Activated effector memory CD4-positive, alpha-beta T cell treated with anti-CD3 and anti-CD28 coated beads, Interleukin-2, amount 50 U/mL, for 16 hours (primary cell): ENCODE measurements at places on chromosomes 2 and 18.

DNA sequence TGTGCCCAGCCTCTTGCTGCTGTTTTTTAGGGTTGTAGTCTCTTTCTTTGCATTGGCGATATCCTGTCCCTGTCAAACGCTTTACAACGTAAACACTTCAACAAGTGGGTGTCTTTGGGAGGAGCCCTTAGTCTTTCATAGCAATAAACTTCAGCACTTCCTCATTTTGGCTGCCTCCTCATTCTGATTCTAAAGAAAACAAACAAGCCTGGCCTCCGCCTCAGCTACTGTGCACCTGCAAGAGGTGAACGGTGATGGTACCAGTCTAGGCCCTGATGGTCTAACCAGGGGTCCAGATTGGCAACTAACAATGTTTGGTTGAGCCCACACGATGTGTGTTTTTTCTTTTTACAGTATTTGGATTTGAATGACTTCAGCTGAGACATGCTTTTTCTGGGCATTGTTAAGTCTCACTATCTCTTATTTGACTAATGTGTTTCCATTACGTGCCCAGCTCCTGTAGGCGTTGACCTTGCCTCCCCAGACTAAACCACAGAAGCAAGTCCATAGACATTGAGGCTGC lies 53.2 kb upstream of the CUL3 start:
- DNase-seq: no peak

DNA sequence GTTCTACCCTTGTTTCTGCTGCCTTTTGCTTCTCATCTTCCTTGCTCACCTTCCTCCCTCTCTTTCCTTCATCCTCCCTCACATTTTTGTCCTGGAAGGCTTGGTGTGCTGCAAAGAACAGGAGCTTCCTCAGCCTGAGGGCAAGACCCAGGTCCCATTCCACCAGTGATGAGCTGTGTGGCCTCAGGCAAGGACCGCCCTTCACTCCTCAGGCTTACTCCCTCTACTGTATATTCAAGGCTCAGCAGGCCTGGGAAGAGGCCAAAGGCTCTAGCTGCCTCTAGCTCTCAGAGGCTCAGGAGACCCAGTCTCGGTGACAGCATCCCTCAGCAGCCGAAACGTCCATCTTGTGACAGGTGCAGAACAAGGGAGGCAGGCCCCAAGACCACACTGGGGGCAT lies 97.5 kb downstream of the MRO start:
- no peak for DNase-seq

- DNase-seq: no peak
Observed at GRCh38 chr2:14516844-14517243, 115.7 kb upstream of the LRATD1 start.

DNA sequence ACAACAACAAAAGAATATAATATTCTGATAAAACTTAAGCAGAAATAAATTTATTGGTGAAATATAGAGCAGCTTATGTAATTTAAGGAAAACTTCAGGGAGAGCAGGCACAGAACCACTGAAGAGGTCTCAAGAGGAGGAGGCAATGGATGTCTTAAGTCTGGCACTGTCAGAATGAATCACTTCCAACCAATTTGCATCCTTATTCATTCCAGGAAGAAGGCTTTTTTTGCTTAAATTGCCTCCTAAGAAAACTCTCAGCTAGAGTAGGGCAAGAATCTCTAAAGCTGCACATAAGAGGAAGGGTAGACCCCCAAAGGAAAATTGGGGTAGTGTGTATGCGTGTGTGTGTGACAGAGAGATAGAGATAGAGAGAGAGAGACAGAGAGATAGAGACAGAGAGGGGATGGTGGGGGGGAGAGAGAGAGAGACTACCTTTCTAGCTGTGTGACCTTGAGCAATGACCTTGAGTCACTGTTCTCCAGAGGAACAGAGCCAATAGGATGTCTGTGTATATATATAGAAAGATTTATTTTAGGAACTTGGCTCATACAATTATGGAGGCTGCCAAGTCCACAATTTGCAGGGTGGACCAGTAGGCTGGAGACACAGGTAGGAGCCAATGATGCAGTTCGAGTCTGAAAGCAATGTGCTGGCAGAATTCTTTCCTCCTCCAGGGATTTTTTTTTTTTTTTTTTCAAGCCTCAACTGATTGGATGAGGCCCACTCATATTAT lies 96.4 kb upstream of the LINC00305 start:
- no peak for DNase-seq

GRCh38 chr2:68831686-68832232 lies 39.4 kb downstream of the BMP10 start:
- DNase-seq: no peak

GRCh38 chr2:144490017-144490416 lies 29.9 kb downstream of the ZEB2 start:
- DNase-seq: no peak

GRCh38 chr2:32168513-32168912 lies 2.8 kb downstream of the SLC30A6 start:
- no peak for DNase-seq

DNA sequence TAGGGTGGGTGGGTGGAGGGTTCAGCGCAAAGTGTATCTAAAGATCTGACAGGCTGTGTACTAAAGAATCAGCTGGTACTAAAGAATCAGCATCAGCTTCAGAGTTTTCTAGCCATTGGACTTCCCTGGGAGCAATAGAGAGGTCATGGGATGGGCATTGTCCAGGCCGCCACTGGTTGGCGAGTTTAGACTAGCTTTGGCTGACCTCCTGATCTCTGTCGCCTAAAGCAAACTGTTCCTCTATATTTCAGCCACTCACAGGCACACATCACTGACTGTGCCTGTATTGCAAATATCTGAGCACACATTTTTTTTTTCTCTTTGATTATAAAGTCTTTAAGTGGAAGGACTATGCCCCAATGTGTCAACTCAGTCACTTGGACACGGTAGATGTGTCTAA lies 267.8 kb upstream of the SKOR2 start:
- DNase-seq: no peak

- no peak for DNase-seq
Observed at GRCh38 chr18:47420130-47420529, 168.7 kb upstream of the SKOR2 start.

- no peak for DNase-seq
Observed at GRCh38 chr2:238148981-238149380, 9.8 kb upstream of the ERFE start.
